ENCODE measurements at places on chromosomes 2 and 18. TPM values are rescaled to one million over a fixed set of nuclear protein-coding genes. Genes with fewer than 3 reads are reported as not detected.
A peak's percentile ranks its signal among the peaks of the same experiment; 100 is the strongest.

DNA sequence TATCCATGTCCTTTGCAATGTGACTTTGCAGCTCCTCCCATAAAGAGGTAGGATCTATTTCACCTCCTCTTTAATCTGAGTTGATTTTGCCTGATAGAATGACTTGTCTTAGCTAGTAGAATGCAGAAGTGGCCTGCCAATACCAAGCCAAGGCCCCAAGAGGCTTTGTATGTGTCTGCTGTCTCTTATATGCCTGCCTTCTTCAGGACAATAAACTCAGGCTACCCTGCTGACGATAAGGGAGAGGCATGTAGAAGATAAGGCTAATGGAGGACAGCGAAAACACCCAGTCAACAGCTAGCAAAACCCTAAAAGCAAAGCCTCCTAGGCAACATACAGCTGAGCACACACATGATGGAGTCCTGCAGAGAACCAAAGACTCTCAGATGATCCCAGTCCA lies 1.8 kb upstream of the ZC3H8 start:
- no peaks in the 10 kb centered on the region for H3K36me3 ChIP-seq
- H3K4me3 ChIP-seq, result no peak overlapping the region
- no peak overlapping the region for H3K27ac ChIP-seq
- DNase-seq, result no peak
- peaks cover 7% of the 10 kb centered on the region for H3K4me1 ChIP-seq

DNA sequence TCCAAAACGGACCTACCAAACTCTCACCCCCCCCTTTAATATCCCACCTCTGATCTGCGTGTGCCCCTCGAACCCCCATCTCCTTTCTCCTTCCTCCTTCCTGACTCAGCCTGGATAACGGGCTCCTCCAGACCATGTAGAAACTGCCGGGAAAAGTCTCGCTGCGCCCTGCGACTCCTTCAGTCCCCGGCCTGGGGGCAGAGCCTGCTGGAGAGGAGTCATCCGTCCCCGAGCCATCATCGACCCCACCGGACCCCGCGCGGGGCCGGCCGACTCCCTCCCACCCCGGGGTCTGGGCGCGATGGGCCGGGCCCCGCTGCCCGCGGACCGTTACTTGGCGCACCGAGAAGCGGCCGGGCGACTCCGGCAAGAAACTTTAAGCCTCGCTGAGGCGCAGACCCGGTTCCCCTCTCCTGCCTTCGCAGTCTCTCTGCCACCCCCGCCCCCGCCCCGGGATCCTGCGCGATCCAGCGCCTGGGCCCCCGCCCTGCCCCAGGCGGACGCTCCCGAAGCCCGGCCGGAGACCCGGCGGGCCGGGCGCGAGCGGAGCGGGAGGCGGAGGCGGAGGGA lies 3.4 kb downstream of the ZEB2 start:
- H3K27me3 ChIP-seq, result no peaks in the 10 kb centered on the region
- peak overlapping the region; percentile 98 for H3K27ac ChIP-seq
- peaks cover 39% of the 10 kb centered on the region for H3K4me1 ChIP-seq
- no peak for DNase-seq

GRCh38 chr18:56286775-56287325 lies 351.5 kb downstream of the TXNL1 start:
- no peak overlapping the region for H3K27ac ChIP-seq
- H3K36me3 ChIP-seq, result no peaks in the 10 kb centered on the region
- DNase-seq, result no peak
- H3K4me3 ChIP-seq, result no peak overlapping the region

GRCh38 chr2:203586696-203587095 lies 51.6 kb upstream of the RAPH1 start:
- H3K4me1 ChIP-seq, result peaks cover 23% of the 10 kb centered on the region
- H3K27ac ChIP-seq, result no peak overlapping the region
- no peaks in the 10 kb centered on the region for H3K27me3 ChIP-seq
- DNase-seq, result no peak

DNA sequence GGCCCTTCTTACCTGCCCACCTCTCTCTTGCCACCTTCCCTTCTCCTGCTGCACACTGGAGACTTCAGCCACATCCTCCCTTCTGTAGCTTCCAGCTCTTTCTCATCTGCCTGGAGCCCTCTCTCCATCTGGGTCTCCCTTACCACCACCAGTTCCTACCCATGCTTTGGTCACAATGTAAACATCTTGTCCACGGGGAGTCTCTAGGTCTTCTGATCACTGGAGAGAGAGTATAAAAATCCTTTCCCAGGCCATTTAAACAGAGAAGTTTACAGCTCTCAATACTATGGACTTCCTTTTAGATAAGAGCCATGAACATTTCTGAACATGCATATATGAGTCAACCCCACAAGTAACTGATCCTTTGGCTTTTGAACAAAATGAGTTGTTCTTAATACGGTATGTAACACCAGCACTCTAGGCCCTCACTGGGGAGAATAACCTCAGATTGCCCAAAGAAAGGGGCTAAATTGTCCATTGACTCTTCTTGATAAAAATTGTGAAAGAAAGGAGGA lies 5.8 kb downstream of the ARHGAP25 start:
- H3K36me3 ChIP-seq, result no peaks in the 10 kb centered on the region
- no peaks in the 10 kb centered on the region for H3K27me3 ChIP-seq
- peak overlapping the region; percentile 17 for H3K27ac ChIP-seq
- H3K4me3 ChIP-seq, result no peak overlapping the region
- no peak for DNase-seq

GRCh38 chr2:60847854-60848253 lies 33.5 kb upstream of the REL start:
- no peak overlapping the region for H3K27ac ChIP-seq
- no peaks in the 10 kb centered on the region for H3K36me3 ChIP-seq
- no peak for DNase-seq
- no peaks in the 10 kb centered on the region for H3K27me3 ChIP-seq

DNA sequence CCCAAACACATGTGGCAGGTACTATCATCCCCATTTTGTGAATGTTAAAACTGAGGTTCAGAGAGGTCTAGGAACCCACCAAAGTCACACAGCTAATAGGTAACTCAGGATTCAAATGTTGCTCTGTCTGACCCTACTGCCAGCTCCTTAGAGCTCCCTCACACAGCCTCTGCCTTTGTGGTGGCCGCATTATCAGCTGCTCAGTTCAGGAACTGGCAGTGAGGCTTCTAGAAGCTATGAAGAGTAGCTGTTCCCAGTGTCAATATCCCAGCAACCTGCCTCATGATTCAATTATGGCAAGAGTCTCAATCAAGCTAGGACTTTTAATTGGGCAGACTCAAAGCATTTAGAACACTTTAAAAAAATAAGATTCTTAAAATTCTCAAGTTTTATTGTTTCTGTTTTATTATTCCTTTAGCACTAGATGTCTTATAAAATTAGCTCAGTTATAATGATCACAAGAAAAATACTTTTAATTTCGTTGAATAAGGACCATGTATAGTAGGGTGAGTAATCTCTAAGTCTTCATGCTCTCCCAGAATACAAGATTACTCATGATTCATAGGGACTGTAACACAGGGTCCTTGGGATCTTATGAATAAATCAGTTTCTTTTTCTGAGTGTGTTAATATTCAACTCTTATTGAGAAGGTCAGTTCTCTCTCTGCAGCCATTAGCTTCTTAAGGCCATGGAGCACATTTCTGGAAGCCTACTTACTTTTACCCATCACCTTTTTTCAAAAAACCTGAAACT lies 342.7 kb downstream of the RND3 start:
- DNase-seq, result no peak
- H3K27me3 ChIP-seq, result no peaks in the 10 kb centered on the region
- no peak overlapping the region for H3K27ac ChIP-seq
- no peaks in the 10 kb centered on the region for H3K4me1 ChIP-seq
- no peak overlapping the region for H3K4me3 ChIP-seq
- H3K36me3 ChIP-seq, result no peaks in the 10 kb centered on the region

DNA sequence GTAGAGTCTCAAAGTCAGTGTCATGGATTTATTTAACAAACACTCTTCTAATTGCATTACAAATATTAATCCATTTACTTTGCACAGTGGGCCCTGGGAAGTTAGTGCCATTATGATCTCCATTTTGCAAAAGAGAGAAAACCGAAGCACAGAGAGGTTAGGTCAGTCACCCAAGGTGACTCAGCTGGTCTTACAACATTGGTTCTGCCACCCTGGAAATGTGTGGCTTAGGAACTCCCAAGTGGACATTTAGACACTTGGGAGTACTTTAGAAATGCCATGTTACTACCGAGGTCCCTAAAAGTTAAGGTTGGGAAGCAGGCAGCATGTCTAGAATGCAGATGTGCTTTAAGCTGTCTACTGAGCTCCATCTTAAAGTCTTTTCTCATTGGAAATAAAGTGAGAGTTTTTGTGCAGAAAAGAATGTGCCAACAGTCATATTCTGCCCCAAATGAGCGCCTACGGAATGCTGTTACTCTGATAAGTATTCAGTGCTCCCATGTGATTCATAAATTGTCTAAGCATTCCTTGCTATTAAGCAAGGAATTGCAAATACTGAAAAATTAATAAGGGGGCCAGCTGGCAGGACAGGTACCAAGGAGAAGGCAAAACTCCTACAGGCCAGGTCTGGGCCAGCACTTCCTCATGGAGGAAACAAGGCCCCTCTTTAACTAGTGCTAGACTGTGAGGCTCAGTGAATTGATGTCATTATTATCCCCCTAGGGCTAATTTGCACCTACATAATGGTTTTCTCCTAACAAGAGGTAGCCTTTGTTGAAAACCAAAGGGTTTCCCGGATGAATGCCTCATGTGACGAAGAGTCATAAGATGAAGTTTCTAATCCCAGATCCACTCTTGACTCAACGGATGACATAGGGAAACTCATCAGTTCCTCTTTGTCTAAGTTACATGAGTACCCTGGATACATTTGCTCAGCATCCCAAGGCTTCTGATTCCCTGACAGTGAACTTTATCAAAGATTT lies 16.3 kb downstream of the NRP2 start:
- peaks cover 19% of the 10 kb centered on the region for H3K4me1 ChIP-seq
- no peak overlapping the region for H3K4me3 ChIP-seq
- no peaks in the 10 kb centered on the region for H3K27me3 ChIP-seq
- H3K27ac ChIP-seq, result peak overlapping the region; percentile 79
- no peaks in the 10 kb centered on the region for H3K36me3 ChIP-seq

DNA sequence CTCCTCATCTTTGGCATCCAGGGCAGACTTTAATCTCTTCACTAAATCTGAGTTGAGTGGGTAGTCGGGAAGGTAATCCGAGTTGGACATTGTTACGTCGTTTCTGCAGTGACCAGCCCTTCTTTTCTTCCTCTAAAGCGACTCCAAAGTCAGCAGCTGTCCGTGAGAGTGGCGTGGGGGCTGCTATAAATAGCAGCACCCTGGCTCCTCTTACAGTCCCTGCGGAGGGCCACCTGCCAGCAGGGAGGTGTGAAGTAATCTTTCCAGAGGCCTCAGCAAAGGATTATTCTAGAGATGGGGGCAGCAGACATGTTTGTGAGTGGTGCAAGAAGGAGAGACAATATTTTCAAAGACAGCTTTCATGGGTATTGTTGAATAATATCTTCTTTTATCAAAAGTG lies at the start of gene ASB18:
Gene ASB18 (minus strand): TSS at position 151 of the 400 bp plus-strand sequence. CDS start 61 bp downstream, at position 90.
- no peaks in the 10 kb centered on the region for H3K4me1 ChIP-seq
- no peak within 1 kb of the TSS for H3K27ac ChIP-seq
- no peak within 1 kb of the TSS for H3K4me3 ChIP-seq

GRCh38 chr2:165192729-165193128 lies 11.1 kb downstream of the SCN3A start:
- H3K4me3 ChIP-seq, result no peak overlapping the region
- H3K36me3 ChIP-seq, result no peaks in the 10 kb centered on the region
- no peak overlapping the region for H3K27ac ChIP-seq
- no peak for DNase-seq
- H3K4me1 ChIP-seq, result no peaks in the 10 kb centered on the region

DNA sequence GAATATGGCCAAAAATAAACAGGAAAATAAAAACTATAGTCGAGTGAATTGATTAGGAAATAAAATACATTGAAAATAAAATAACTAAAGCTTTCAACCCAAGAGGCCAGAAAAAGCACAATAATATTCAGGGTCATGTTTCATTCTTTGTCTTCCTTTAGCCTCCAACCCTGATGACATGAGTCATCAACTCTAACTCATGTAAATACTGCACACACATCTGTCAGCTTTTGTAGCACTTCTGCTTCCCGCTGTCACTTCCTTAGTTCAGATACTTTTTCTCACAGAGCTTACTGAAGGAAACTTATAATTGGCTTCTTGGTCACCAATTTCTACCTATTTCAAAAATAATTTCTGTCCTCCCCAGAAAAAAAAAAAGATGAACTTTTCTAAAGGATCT lies 112.8 kb downstream of the UPP2 start:
- H3K36me3 ChIP-seq, result no peaks in the 10 kb centered on the region
- DNase-seq, result no peak
- H3K4me3 ChIP-seq, result no peak overlapping the region
- no peak overlapping the region for H3K27ac ChIP-seq

GRCh38 chr2:211766689-211767088 lies 771.9 kb downstream of the ERBB4 start:
- H3K4me1 ChIP-seq, result no peaks in the 10 kb centered on the region
- no peaks in the 10 kb centered on the region for H3K27me3 ChIP-seq
- H3K4me3 ChIP-seq, result no peak overlapping the region

The PSME4 gene
- 56.9 TPM for total RNA-seq

The IL1F10 gene
- total RNA-seq, result not detected

The ALLC gene
- not detected for total RNA-seq

The PTPN2 gene
- total RNA-seq, result 50.1 TPM

The ID2 gene
- 87.0 TPM for total RNA-seq

The HADHA gene
- 144 TPM for total RNA-seq

The PUS10 gene
- 14.2 TPM for total RNA-seq

The SIX3 gene
- total RNA-seq, result not detected
